ENCODE measurements at places on chromosomes 4 and X.
A peak's percentile ranks its signal among the peaks of the same experiment; 100 is the strongest.

DNA sequence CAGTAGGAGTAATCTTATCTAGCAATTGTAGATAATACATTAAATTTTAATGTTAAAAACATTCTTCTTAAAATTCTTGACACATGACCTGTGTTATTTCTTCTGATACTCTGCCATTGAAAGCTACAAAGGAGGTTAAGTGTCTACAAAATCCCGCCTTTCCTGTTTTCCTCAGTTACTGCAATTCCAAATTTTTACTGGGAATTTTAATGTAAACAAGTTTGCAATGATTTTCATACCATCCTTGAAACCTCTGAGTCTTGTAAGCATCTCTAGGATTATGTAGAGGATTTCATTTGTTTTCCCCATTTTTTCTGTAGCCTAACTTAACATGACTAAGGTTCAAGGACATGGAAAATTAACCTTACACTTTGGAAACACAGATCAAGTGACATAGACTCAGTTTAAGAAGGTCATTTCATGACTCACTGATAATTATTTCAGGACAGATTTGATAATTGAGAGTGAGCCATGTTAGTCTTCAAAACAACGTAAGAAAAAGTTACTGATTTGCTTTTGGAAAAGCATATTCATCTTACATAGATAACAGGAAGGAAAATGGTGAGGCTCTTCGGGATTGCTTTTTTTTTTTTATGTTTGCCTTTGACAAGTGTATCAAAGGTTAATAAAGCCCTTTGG, 39.6 kb upstream of the PDLIM5 start:
- no peak for DNase-seq

- no peak for DNase-seq
These were observed 766.1 kb downstream of the KCTD8 start for GRCh38 chr4:43682551-43682950.

GRCh38 chr4:3304831-3305609, 12.2 kb downstream of the RGS12 start:
- DNase-seq, result no peak

GRCh38 chr4:61397174-61397573, 197.0 kb downstream of the ADGRL3 start:
- no peak for DNase-seq

- DNase-seq, result no peak
These were observed 216.8 kb downstream of the GRID2 start for GRCh38 chr4:92520563-92520962.

DNA sequence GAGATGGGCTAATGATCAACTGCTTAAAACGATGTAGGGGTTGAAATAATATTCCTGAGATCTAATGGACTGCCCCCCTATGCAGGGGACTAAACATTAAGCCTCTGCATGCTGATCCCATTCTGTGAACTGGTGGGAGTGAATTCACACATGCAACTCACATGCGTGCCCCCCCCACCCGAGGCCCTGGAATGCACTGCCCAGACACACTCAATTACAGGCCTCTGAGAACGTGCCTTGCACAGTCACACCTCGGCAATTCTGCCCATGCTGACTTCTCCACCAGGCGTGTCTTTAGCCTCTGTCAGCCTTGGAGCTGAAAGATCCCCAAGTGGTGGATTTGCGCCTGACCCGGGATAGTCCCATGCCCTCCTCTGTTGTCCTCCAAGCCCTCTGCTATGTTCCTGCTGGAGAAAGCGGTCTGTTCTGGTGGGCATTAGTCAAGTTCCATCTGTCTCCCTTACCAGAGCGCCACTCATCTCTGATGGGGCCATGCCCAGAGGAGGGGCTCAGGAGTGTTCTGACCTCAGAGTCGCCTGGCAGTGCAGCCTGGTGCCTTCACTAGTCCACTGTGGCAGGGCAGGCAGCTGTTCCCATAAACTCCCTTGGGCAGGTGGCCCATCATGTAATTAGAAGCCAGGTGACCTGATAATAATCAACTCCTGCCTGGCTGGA, 86.5 kb downstream of the DRD5 start:
- no peak for DNase-seq

- no peak for DNase-seq
These were observed 140.1 kb downstream of the ANK2 start for GRCh38 chr4:113189546-113189945.

DNA sequence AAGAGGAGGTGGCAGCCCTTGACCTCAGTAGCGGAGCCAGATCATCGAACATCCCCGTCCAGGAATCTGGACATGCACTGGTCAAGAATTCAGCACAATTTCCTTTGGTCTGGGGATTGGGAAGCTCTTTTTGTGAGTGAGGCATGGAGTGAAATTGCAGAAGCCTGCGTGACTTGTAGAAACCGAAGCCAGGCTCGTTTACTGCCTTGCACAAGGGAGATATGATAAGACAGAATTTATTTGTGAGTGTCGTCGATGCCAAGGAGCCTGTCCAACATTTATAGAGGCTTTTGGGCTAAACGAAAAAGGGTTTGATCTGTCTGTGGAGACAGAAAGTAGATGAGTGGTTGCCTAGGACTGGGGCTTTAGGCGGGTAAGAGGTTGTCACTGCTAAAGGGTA, 50.6 kb downstream of the TBL1X start:
- no peak for DNase-seq

DNA sequence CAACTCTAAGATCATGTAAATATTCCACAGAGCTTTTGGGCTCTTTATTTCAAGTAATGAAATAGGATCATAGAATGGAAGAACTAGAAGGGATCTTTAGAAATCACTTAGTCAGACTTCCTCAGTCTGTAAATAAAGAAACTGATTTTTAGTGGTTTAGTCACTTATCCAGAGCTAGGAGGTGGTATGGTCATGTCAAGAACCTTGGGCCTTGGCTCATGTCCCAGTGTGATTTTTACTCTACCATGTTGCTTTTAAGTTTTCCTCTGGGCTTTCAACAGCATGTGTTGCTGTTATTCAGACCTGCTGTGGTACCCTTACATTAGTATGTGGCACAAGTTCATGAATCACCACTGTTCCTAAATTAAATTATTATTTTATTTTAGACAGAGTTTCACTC, 184.9 kb downstream of the FRAS1 start:
- DNase-seq, result no peak

- no peak for DNase-seq
These were observed 27.1 kb upstream of the NSUN7 start for GRCh38 chr4:40722576-40723161.

DNA sequence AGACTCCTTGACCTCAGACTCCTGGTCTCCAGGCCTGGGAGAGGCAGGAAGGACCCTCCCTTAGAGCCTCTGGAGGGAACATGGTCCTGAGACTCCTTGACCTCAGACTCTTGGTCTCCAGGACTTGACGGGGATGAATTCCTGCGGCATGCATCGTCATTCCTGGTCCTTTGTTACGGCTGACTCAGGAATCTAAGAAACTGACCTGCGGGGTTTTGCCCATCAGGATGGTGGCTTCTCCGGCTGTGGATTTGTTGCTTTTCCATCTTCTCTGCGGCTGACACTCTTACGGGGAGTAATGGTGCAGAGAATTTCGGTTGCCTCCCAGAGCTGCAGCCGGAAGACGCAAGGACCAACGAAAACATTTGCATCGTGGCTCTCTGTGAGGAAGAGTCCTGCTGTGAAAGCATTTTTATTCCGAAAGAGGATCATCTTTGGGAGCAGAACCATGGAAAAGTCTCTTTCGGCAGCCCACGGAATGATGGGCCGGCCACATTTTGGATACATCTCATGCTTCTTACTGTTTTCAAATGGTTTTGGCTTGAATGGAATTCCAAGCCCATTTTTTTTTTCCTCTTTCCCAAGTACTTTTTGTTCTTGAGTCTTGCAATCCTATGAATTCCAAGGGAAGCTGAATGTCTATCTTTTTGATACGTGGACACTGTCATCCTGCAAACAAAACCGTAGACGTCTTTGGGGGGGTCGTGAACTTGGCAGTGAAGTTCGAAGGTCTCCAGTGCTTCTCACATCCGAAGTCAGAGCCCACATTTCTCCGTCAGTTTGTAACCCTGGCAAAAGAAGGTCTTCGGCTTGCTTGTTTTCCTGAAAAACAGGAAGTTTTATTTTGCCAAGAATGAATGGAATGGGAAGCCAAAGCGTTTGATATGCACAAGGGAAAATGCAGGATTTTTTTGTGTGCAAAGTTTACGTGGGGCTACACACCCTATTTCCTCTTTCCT, 36.5 kb downstream of the SHOX start:
- DNase-seq, result no peak

DNA sequence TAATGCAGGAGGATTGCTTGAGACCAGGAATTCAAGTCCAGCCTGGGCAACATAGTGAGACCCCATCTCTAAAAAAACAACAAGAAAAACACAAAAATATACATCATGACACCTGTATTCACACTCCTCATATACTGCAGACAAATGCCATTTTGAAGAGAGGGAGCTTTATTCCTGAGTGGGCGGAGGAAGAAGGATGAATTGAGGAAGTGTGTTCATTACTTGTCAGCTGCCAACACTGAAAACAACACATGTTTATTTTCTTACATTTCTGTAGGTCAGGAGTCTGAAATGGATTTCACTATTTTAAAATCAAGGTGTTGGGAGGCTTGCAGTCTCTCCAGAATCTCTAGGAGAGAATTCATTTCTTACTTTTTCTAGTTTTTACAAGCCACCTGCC, 47.2 kb upstream of the CD99 start:
- DNase-seq, result no peak

DNA sequence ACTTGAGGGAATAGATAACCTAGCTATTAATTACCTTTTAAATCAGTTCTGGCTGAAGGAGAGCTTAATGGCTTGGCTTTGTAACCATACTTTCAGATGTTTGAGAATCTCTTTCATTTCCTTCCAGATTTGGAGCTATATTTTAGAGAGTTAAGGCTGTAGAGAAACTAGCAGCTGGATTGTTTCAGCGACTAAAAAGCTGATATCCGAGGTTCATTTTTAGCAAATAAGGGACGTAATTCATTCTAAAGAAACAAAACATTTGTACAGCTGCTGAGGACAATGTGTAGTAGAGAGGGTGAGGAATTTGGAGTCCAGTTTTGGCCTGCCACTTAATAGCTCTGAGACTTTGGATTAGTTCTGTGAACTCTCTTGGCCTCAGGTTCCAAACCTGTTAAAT, 12.2 kb downstream of the OSTC start:
- DNase-seq, result no peak

- no peak for DNase-seq
These were observed 187.7 kb upstream of the BOD1L1 start for GRCh38 chr4:13815231-13815630.

DNA sequence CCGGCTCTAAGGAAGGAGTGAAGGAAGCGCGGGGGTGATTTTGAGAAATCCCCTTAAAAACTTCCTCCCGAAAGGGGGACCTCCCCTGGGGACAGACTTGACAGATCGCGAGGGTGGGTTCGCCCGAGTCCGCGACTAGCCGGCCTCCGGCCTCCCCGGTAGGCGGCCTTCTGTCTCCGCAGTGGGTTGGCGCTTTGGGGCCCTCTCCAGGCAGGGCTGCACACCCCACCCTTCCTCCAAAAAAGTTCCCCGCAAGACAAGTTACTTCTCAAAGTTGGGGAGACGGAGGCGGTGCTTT, 24.8 kb downstream of the HOPX start:
- peak; percentile 55 for DNase-seq

GRCh38 chr4:74188912-74189311, 31.0 kb downstream of the MTHFD2L start:
- no peak for DNase-seq
